Activated gamma-delta T cell treated with Interleukin-2 at 50 U/mL for 16 hours (primary cell): ENCODE measurements at places on chromosomes 16 and 17.

GRCh38 chr17:33290253-33290652, 2.8 kb downstream of the ASIC2 start:
- DNase-seq = no peak

DNA sequence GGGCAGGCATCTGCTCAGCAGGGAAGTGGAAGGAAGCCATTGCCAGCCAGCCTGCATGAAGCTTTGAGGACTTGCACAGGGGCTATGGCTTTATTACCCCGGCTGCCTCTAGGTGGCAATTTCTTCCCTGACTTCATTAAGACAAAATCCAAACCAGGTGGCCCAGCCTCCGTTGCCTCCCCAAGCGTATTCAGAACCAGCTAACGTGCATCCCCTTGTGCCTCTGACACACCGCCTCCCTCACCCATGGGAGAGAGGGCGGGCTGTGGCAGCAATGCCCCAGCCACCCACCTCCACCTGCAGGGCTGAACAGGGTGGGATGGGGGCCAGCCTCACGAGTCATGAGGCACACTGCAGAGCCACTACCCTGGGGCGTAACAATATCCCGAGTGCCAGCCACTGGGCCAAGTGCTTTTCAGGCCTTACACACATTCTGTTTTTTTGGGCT, 6.8 kb downstream of the KIFC3 start:
- DNase-seq = peak; percentile 37

DNA sequence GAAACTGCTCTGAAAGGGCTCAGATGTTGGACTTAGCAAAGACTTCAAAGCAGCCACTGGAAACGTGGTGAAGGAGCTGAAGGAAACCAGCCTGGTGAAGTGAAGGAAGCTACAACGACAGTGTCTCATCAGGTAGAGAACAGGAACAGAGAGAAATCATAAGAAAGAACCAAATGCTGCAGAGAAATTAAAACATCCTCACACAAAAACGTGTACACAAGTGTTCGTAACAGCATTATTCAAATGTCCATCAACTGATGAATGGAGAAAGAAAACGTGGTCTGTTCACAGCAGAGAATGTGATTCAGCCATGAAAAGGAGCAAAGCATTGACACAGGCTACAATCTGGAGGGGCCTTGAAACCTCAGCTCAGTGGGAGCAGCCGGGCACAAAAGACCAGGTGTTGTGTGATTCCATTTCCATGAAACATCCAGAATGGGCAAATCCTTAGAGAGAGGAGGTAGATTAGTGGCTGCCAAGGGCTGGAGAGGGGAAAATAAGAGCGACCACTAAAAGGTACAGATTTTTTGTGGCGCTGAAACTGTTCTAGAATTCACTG, 26.9 kb downstream of the IFT140 start:
- no peak for DNase-seq

GRCh38 chr16:49754495-49755312, 101.2 kb downstream of the ZNF423 start:
- DNase-seq = no peak

DNA sequence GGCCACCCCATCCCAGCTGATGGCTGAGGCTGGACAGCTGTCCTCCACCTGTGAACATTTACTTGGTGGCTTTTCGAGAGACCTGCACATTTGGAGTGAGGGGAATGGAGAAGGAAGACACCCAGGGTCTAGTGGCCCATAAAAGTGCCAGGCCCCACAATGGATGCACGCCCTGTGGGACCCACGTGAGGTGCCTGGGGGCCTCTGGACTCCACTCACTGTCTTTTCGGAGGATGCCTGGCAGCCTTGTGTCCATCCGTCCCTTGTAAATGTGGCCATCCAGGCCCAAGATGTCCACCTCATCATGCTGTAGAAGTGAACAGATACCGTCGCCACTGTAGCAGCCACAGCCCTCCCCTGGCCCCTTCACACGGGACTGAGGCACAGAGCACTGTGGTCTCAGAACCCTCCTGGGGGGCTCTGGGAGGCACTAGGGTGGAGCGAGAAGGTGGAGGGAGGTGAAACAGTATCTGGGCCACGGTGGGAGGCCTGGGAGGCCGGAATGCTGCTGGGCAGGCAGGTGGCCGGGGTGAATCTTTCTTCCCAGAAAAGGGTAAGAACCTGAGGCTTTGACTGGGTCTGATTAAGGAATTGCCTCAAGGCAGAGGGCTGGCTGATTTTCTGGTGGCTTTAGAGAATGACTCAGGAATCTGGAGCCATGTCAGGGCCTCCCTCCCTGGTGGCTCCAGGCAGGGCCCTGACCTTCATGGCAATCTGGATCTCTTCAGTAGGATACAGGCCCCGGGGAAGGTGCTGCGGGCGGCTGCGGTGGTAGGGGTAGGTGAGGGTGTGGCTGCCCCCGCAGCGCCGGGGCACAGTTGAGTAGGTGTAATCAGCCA, 11.5 kb downstream of the UBALD2 start:
- DNase-seq = no peak
